ENCODE measurements at places on chromosomes 2 and 18. TPM values are rescaled to one million over a fixed set of nuclear protein-coding genes. Genes with fewer than 3 reads are reported as not detected.

Gene GPR39
- total RNA-seq: 8.2 TPM

Gene LBX2
- 1.6 TPM for total RNA-seq

Gene TEX44
- total RNA-seq: not detected

Gene CELF4
- total RNA-seq: not detected

Gene GRB14
- not detected for total RNA-seq

Gene MYL1
- total RNA-seq: not detected

Gene MC5R
- not detected for total RNA-seq

Gene AQP12B
- not detected for total RNA-seq

Gene PLEK
- total RNA-seq: 0.25 TPM

Gene C1GALT1C1L
- 2.4 TPM for total RNA-seq

Gene SLC4A5
- not detected for total RNA-seq

Gene ZNF516
- total RNA-seq: 2.6 TPM

Gene CXCR1
- not detected for total RNA-seq

Gene UGT1A3
- not detected for total RNA-seq

Gene IL36G
- not detected for total RNA-seq

Gene LRP2
- not detected for total RNA-seq

Gene ERBB4
- total RNA-seq: not detected

Gene PEX13
- 59.4 TPM for total RNA-seq

Gene NT5DC4
- total RNA-seq: not detected

Gene GPR155
- total RNA-seq: 2.5 TPM

Gene TUBA3E
- total RNA-seq: not detected

Gene PRKAG3
- total RNA-seq: not detected

Gene SNED1
- 2.2 TPM for total RNA-seq

Gene MARCHF4
- 5.0 TPM for total RNA-seq

Gene GPR35
- not detected for total RNA-seq

Gene COBLL1
- 12.5 TPM for total RNA-seq

Gene GREB1L
- 3.9 TPM for total RNA-seq

Gene CIB4
- total RNA-seq: not detected

Gene SRBD1
- total RNA-seq: 9.8 TPM

Gene GAREM2
- total RNA-seq: not detected

Gene ASXL3
- not detected for total RNA-seq

Gene DNAH6
- not detected for total RNA-seq

Gene TFCP2L1
- total RNA-seq: 0.12 TPM

Gene CDCA7
- 16.6 TPM for total RNA-seq

Gene FOXI3
- total RNA-seq: not detected

Gene KCNK3
- total RNA-seq: 2.8 TPM

Gene MYOM1
- total RNA-seq: not detected

Gene SLC4A3
- total RNA-seq: 2.6 TPM

Gene SFTPB
- not detected for total RNA-seq

Gene UBE2F
- 99.0 TPM for total RNA-seq

Gene ABCA12
- not detected for total RNA-seq

Gene MOCOS
- 3.2 TPM for total RNA-seq

Gene QPCT
- total RNA-seq: 62.5 TPM

Gene RPRD1A
- total RNA-seq: 68.5 TPM
